ENCODE measurements at places on chromosomes 16 and 17.

GRCh38 chr17:22272363-22273146 is 580.2 kb downstream of the KCNJ18 start:
- DNase-seq: no peak

DNA sequence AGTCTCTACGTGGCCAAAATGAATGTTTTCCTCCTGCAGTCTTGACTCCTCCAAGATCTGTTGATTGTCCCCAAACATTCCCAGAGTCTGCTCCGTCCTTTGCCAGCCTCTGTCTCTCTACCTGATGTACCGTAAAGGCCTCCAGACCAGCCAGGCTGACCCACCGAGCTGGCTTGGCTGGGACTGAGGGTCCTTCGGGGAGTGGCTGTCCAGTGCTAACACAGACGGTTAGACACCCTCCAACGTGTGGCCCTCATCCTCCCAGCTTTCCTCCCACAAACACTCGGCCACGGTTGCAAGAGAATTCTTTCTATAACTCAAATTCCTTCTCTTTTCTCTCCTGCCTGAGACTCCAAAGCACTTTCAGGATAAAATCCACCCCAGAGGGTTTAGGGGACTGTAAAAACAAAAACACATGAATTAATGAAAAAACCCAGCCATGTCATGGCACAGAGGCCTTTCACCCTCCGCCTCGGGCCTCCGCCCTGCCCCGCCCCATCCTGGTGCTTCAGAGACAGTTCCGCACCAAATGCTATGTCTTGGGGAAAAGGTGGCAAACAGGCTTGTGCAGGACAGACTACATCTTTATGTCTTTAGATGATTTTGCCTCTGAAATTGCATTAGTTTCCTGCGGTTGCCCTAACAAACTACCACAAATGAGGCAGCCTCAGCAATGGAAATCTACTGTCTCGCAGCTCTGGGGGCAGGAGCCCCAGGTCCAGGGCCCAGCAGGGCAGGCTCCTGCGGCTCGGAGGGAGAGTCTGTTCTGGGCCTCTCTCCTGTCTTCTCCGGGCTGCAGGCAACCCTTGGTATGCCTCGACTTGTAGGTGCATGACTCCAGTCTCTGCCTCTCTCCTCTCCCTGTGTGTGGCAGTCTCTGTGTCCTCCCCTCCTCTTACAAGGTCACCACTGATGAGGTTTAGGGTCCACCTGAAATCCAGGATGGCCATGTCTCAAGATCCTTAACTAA is 72.5 kb upstream of the CBX4 start:
- DNase-seq: no peak

- DNase-seq: no peak
Measured at GRCh38 chr16:10694306-10694705, 424 bp downstream of the TEKT5 start.

- DNase-seq: no peak
Measured at GRCh38 chr17:31291820-31292219, 5.2 kb downstream of the OMG start.

GRCh38 chr16:19071811-19072777 is 4.7 kb downstream of the COQ7 start:
- no peak for DNase-seq

- DNase-seq: no peak
Measured at GRCh38 chr17:46785696-46786095, 32.8 kb downstream of the WNT3 start.

DNA sequence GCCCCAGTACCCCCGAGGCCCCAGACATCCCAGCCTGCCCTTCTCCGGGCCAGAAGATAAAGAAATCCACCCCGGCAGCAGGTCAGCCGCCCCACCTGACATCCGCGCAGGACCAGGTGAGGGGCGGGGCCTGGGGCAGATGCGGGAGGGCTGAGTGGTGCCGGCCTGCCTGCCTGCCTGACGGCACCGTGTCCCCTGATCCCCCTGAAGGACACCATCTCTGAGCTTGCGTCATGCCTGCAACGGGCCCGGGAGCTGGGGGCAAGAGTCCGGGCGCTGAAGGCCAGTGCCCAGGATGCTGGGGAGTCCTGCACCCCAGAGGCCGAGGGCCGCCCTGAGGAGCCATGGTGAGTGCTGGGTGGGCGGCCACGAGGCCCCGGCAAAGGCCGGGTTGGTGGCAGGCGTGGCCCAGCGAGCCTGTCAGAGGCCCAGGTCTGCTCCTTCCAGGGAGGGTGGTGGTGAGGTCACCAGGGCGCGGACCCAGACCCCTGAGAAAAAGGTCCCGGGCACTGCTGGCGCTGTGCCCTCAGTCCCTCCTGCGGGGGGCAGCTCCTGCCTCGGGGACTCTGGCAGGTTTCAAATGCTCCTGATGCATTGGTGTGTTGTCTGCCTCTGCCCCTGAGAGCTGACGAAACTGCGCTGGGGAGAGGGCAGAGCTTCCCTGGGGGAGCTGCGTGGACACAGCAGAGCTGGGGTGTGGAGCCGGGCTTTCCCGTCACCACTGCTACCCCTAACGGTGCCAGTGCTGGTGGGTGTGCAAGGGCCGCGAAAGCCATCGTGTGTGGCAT is 1.2 kb downstream of the CDT1 start:
- DNase-seq: no peak

- DNase-seq: no peak
Measured at GRCh38 chr16:77169650-77170236, 21.2 kb upstream of the MON1B start.

DNA sequence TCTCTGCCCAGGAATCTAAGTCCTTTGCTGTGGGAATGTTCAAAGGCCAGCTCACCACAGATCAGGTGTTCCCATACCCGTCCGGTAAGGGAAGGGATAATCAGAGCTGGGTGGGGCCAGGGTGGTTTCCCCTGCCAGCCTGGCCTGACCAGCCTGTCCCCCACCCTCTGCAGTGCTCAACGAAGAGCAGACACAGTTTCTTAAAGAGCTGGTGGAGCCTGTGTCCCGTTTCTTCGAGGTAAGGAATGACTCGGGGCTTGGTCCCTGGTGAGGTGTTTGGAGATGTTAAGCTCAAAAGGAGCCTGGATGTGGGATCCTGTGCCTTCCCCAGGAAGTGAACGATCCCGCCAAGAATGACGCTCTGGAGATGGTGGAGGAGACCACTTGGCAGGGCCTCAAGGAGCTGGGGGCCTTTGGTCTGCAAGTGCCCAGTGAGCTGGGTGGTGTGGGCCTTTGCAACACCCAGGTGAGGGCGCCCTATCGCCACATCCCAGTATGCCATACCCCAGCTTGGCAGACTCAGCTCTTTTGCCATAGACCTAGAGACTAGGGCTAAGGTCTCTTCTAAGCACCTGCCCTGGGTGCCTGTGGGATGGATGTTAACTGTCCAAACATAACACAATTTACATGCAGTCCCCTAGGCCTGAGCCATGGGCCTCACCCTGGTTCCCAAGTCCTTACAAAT is 997 bp downstream of the ACADVL start:
- DNase-seq: no peak

DNA sequence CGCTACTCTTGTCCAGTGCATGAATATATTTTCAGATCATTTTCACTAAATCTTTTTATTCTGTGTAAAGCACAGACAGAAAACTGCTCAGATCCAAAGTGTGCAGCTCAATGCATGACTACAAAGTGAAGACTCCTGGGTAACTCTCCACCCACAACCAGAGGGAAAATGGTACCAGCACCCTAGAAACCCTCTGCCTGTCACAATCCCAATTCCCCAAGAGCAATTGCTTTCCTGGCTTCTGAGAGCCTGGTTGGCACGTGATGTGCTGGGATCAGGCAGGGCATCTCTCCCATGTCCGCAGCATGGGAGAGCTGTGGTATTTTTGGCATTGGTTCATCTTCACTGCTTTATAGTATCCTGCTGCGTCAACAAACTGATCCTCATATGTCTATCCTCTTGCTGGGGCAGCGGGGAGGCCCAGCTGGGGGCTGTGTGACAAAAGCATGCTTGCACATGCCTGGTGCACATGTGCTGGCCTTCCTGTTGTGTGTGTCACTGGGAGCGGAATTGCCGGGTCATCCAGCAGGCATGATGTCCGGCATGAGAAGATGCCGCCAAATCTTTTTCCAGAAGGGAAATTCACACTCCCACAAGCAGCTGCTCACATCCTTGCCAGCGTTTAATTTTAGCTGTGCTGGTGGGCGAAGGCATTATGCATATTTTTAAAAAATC is 278.9 kb upstream of the FOXF1 start:
- no peak for DNase-seq

DNA sequence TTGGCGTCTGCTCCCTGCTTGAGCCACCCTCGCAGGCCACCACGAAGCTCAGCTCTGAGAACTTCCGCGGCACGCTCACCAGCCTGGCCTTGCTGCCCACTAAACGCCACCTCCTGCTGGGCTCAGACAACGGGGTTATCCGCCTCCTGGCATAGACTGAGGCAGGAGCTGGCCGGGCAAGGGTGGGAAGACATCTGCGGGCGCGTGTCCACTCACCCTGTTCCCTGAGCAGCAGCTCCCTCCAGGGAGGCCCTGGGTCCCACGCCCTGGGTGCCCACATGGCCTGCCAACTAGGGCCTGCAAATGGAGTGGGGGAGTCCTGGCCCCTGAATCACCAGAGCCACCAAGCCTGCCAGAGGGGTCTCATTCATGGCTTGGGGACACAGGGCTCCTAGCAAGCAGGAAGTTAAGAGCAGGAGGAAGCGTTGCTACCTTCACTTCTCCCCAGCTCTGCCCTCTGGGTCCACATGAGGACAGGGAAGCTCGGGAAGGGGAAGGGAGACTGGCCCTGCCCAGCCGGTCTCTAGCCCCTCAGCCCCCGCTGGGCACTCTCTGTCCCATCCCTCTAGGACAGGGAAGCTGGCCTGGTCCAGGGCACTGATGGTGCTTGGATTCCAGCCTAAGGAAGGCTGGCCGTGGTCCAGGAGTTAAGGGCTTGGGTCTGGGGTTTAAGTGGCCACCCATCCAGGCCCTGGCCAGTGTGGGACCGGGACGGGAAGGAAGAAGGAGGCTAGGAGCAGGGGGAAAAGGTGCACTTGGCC is 5.0 kb upstream of the SERPINF2 start:
- no peak for DNase-seq

- DNase-seq: no peak
Measured at GRCh38 chr17:61422116-61422799, 22.6 kb downstream of the TBX2 start.

DNA sequence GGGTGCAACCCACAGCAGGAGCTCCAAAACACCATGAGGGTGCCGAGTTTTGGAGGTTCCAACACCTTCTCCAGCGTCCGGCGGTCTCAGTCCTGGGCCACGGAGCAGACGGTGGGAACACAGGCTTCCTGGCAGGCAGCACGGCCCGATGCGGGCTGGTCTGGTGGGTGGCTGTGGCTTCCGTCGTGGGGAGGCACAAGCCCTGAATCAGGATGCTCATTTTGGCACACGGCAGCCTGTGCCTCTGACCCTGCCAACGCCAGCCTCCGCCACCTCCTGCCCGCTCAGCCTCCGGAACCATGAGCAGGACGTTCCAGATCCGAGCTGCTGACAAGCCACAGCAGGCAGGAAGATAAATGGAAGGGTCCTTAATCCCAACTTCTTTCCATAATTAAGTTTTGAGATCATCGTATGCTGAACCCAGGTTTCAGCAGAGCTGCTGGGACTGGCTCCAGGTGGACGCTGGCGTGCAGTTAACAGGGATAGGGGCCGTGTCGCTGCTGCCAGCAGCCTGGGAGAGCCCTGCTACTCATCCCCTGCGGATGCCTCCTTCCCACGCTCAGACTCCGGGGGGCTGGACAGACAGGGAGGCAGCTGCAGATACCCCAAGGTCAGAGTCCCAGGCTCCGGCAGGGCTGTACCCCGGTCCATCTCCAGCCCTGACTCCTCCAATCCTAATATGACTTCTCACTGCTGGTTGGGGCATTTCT is 136.6 kb downstream of the ENGASE start:
- DNase-seq: no peak

DNA sequence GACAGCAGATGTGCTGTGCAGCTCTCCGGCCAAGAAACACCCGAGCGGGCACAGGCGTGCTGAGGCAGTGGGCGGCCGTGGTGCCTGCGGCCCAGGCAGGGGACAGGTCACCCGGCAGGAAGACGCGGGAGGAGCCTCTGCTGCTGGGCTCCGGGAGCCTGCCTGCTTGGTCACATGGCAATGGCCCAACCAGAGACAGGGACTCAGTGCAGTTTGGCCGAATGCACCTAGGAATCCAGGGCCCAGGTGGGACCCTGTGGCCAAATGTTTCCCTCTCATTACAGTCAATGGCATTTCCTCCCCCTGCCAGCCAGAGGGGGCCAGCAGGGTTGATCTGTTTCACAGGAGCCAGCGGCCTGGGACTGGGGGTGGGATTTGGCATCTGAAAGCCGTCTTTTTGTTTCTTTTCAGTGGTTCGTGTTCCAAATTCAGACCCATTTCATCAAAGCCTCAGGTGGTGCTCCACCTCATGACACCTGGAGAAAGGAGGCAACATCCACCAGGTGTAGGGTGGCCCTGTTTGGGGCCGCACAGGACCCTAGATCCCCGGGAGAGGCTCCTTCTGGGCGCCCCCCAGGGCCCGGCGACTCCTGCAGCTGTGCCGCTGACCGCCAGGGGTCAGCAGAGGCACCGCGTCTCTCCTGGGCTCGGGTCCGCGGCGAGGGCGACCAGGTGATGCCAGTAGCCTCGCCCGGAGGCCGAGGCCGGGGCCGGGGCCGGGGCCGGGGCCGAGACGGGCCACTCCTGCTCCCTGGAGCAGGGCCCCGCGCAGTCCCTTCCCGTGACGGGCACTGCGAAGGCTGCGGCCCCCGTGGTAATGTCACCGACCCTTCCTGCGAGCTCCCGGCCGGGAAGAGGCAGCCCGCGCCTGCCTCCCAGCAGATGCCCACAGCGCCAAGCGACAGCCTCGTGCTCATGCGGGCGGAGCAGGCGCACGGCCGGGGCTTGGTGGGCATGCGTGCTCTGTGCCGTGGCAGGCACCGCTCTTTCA is 118.5 kb downstream of the C16orf78 start:
- no peak for DNase-seq

DNA sequence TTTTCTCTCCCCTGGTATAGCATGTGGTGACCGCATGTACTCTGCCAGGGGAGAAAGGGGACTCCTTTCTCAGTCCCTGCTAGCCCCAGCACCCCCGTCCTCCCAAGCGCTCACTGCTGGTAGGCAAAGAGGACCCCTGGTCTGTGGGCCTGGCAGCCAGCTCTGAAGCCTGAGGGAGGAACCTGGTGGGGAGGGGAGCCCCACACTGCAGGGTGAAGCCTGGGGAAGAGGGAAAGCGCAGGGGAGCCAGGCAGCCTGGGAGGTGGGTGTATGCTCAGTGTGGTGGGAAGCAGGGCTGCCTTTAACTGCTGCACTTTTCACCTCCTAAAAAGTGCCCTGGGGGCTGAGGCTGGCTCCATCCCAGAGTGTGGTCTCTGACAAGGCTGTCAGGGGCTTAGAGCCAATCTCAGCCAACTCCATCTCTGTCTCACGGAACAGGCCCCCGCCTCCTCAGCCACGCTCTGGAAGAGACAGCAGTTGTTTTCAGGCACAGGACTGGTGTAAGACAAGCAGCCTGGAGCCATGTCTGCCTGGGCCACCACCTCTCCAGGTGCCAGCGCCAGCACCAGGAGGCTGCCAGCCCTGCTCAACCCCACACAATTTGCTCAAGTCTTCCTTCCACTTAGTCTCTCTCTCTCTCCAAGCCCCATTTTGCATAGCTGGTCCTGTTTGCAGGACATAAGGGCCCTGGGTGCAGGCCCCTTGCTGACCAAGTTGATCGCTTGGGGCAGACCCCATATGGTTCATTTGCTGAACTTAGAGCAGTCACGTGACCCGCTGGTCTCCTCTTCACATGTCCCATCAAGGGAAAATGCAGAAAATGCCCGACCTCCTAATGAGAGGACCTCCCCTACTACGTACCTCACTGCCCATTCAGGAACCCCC is 14.7 kb upstream of the TBX2 start:
- DNase-seq: no peak

- no peak for DNase-seq
Measured at GRCh38 chr16:49744244-49745220, 111.4 kb downstream of the ZNF423 start.

Data from AG09319 (cell line).